ENCODE measurements at places on chromosomes 7 and 10. TPM values are rescaled to one million over a fixed set of nuclear protein-coding genes. Genes with fewer than 3 reads are reported as not detected.

GRCh38 chr7:75604408-75604807 lies 112.3 kb downstream of the SPDYE5 start:
- H3K27ac ChIP-seq, result no peak overlapping the region
- H3K4me3 ChIP-seq, result no peak overlapping the region
- no peak for DNase-seq
- H3K4me1 ChIP-seq, result 0 out of 2 replicates have a peak, but pooled peaks cover 1% of the 10 kb centered on the region

DNA sequence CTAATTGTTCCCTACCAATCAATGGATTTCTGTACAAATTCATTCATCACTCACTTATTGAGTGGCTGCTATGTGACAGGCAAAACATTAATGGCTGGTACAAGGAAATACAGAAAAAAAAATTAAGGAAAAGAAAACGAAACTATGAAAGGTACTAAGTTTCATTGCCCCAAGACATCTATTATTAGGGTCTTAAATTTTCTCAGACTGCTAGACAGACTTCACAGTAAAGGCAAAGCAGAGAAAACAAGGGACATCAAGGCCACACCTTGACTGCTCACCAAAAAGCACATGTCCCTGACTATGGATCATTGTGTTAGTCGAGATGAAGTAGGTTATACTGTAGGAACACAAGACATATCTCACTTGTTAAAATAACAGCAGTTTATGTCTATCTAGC lies 36.5 kb downstream of the DGKI start:
- no peak overlapping the region for H3K27ac ChIP-seq
- no peak for DNase-seq
- H3K36me3 ChIP-seq, result no peaks in the 10 kb centered on the region
- H3K4me1 ChIP-seq, result no peaks in the 10 kb centered on the region
- H3K27me3 ChIP-seq, result peaks cover 6% of the 10 kb centered on the region

COL26A1 gene
- 25.8 TPM for total RNA-seq

DNA sequence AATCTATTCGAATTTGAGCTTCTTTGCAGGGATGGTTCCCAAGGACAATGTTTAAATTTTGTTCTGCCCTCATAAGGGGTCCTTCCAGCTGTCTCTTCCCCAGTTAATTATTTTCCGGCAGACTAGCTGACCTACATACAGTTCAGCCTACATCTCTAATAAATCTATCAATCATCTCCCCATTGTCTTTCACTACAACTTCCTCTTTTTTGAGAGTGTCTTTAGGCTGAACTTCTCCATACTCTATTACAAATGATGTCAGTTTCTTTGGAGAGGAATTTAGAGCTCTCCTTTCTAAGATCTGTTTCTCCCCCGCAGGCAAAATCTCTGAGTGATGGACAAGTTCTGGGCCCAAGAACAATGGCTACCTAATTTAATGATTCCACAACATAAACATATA lies 122.2 kb downstream of the PCLO start:
- no peak overlapping the region for H3K4me3 ChIP-seq
- H3K36me3 ChIP-seq, result no peaks in the 10 kb centered on the region
- DNase-seq, result no peak

MCM10 gene
- 22.8 TPM for total RNA-seq

DNA sequence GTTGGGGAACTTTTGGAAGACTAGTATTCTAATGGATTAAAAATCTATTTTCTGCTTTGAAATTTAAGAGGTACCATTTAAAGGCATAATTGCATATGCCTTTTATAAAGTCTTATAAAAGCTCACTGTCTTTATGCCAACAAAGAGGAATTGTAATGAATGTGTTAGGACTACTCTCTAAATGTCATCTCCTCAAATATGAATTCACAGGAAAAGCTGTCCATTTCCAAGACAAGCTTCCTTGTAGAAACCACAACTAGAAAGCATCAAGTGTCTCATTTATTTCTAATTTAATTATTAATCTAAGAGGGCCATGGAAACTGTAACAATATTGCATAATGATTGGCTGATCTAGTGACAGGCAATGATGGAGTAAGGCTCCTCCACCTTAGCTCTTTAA lies 130.2 kb downstream of the COL28A1 start:
- no peaks in the 10 kb centered on the region for H3K4me1 ChIP-seq
- H3K36me3 ChIP-seq, result no peaks in the 10 kb centered on the region
- no peak overlapping the region for H3K27ac ChIP-seq
- no peak for DNase-seq
- no peak overlapping the region for H3K4me3 ChIP-seq

DNA sequence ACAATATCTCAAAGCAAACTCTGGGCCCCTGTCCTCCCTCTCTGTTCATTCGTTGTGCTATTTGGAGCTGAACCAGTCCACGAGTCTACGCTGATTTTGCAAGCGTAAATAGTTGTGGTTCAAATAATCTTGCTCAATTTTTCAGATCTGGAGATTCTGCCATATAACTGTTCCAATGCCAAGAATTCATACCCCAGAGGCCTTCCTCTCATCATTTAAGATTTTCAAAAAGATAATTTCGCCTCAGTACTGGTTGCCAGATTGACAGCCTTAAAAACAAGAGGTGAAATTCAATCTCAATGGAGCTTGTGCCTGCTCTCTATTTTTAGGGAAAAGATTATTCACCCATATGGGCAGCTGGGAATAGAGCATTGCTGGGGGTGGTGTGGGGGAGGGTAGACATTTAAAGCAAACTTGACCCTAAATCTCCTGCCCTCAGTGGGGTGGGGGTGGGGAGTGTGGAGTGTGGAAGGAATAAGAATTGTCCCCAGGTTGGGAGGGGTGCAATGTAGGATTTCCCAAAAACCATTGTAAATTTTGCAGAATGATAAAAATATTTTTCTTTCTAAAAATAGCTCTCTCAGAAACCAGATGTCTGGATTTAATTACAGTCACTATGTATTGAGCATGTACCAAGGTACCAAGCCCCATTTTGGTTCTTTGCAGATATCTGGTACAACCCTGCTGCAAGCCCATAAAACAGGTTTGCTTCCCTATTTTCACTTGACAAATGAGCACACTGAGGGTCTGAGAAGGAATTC lies 104.7 kb upstream of the EEPD1 start:
- H3K4me1 ChIP-seq, result peaks cover 14% of the 10 kb centered on the region
- H3K27me3 ChIP-seq, result no peaks in the 10 kb centered on the region
- peak overlapping the region; percentile 36 for H3K27ac ChIP-seq
- no peak overlapping the region for H3K4me3 ChIP-seq
- no peak for DNase-seq

DNA sequence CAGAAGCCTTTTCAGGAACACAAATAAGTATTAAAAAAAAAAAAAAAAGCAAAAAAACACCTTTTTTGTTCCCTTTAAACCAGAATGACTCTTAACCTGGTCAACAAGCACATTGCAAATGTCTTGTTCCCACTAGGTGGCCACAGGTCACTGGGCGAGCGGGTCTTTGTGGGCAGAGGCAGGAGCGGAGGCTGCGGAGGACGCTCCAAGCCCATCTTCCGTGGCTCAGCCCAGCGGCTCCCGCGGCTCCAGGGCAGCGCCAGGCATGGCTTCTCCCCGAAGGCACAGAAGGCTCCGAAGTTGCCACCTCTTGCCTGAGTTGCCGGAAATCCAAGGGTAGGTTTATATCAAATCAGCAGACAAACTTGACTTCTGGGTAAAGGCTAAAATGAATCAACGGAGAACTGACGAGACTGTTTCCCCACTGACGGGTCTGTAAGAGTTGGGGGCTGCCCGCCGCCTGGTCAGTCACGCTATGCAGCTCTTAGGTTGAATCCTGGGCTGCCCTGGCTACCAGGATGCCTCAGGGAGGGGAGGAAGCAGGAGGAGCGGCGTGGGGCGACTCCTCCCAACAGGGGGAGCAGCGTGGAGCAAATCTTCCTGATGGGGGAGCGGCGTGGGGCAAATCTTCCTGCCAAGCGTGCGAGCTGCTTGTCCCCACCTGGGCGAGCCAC lies 144.5 kb downstream of the PTPRN2 start:
- no peak for DNase-seq
- H3K27me3 ChIP-seq, result no peaks in the 10 kb centered on the region
- no peak overlapping the region for H3K4me3 ChIP-seq
- no peaks in the 10 kb centered on the region for H3K36me3 ChIP-seq
- H3K4me1 ChIP-seq, result no peaks in the 10 kb centered on the region
- H3K27ac ChIP-seq, result no peak overlapping the region
